ENCODE measurements at places on chromosomes 13 and 19.

GRCh38 chr13:98181111-98181815 lies 4.2 kb upstream of the RNF113B start:
- no peak for DNase-seq
- no peak overlapping the region for H3K27ac ChIP-seq
- H3K4me3 ChIP-seq, result no peak overlapping the region
- H3K27me3 ChIP-seq, result no peaks in the 10 kb centered on the region

DNA sequence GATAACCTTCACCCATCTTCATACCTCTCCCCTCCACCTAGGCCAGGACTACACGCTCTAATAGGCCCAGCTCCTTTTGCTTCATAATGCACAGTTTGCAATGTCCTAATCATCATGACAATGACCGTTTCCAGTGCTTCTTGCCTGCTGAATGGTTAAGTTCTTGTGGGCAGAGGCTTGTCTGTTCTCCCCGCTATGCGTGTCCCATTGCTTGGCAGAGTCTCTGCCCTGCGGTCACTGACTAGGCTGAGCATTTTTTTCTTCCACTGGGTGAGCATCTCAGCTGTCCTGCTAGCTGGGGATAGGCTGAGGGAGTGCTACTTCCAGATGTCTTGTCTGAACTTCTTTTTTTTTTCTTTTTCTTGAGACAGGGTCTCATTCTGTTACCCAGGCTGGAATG lies 314.7 kb downstream of the UQCRFS1 start:
- DNase-seq, result no peak
- no peak overlapping the region for H3K27ac ChIP-seq
- H3K4me1 ChIP-seq, result no peaks in the 10 kb centered on the region
- H3K4me3 ChIP-seq, result no peak overlapping the region
- no peaks in the 10 kb centered on the region for H3K27me3 ChIP-seq

DNA sequence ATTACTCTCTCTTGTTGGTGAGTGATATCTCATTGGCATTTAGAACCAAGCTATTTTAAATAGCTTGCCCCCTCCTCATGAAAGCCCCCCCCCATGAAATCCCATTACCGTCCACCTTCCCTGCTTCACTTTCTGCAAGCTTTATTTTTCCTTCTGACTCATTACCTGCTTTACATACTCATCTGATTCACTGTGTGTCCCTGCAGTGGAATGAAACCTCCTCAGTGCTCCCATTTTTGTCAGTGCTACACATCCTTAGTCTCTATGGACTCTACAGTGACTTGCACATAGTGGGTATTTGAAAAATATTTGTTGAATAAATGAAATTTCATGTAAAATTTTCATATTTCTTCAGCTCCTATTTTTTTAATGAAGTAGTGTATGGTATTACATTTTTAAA lies 62.3 kb downstream of the DOCK9 start:
- H3K27me3 ChIP-seq, result no peaks in the 10 kb centered on the region
- no peak for DNase-seq
- peaks cover 13% of the 10 kb centered on the region for H3K4me1 ChIP-seq
- H3K27ac ChIP-seq, result no peak overlapping the region

DNA sequence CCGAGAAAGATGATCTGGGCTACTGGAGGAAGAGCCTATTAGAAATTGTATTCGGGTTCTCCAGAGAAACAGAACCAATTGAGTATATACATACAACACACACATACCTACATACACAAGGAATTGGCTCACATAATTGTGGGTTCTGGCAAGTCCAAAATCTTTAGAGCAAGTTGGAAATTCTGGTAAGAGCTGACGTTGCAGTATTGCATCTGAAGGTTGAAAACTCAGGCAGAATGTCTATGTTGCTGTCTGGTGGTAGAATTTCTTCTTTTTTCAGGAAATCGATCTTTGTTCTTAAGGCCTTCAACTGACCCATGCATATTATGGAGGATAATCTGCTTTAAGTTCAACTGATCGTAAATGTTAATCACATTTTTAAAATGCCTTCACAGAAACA lies 15.5 kb upstream of the OLFM4 start:
- H3K36me3 ChIP-seq, result no peaks in the 10 kb centered on the region
- H3K4me1 ChIP-seq, result no peaks in the 10 kb centered on the region
- H3K27ac ChIP-seq, result no peak overlapping the region
- H3K4me3 ChIP-seq, result no peak overlapping the region
- DNase-seq, result no peak

DNA sequence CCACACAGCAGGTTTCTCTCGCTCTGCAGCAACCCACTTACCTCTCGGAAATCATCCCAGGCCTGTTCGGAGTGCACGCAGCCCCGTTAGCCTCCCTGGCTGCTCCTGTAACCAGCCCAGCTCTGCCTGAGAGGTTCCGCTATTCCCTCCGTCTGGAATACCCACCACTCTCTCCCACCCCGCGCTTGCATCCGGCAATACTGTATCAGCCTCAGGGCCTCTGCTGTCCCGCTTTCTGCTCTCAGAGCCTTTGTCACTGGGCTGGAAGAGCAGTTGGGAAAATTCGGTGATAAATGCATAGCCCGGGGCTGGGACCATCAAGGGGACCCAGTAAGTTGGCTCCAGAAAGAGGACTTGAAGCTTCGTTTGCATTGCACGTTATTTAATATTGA lies 759 bp upstream of the TLE6 start:
- peaks cover 19% of the 10 kb centered on the region for H3K4me1 ChIP-seq
- no peaks in the 10 kb centered on the region for H3K36me3 ChIP-seq
- no peak overlapping the region for H3K27ac ChIP-seq
- no peaks in the 10 kb centered on the region for H3K27me3 ChIP-seq
- H3K4me3 ChIP-seq, result peak overlapping the region; percentile 44

GRCh38 chr19:48081106-48081505 lies 29.5 kb downstream of the PLA2G4C start:
- no peak overlapping the region for H3K4me3 ChIP-seq
- no peak overlapping the region for H3K27ac ChIP-seq
- peaks cover 21% of the 10 kb centered on the region for H3K4me1 ChIP-seq
- no peak for DNase-seq

GRCh38 chr19:17467471-17468301 lies 2.6 kb upstream of the SLC27A1 start:
- H3K4me3 ChIP-seq, result no peak overlapping the region
- H3K27me3 ChIP-seq, result no peaks in the 10 kb centered on the region
- no peak overlapping the region for H3K27ac ChIP-seq
- H3K36me3 ChIP-seq, result no peaks in the 10 kb centered on the region
- DNase-seq, result peak; percentile 26

GRCh38 chr19:8208119-8208921 lies 850 bp upstream of the CERS4 start:
- peaks cover 24% of the 10 kb centered on the region for H3K27me3 ChIP-seq
- no peak overlapping the region for H3K27ac ChIP-seq
- no peaks in the 10 kb centered on the region for H3K36me3 ChIP-seq
- no peaks in the 10 kb centered on the region for H3K4me1 ChIP-seq
- DNase-seq, result no peak
- H3K4me3 ChIP-seq, result no peak overlapping the region

DNA sequence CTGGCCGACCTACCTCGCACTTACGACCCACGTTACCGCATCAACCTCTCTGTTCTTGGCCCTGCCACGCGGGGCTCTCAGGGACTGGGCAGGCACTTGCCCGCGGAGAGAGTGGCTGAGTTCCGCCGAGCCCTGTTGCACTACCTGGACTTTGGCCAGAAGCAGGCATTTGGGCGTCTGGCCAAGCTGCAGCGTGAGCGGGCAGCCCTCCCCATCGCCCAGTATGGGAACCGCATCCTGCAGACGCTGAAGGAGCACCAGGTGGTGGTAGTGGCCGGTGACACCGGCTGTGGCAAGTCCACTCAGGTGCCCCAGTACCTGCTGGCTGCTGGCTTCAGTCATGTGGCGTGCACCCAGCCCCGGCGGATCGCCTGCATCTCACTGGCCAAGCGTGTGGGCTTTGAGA lies 4.2 kb downstream of the DHX34 start:
- no peak overlapping the region for H3K27ac ChIP-seq
- H3K27me3 ChIP-seq, result no peaks in the 10 kb centered on the region
- peaks cover 68% of the 10 kb centered on the region for H3K36me3 ChIP-seq

DNA sequence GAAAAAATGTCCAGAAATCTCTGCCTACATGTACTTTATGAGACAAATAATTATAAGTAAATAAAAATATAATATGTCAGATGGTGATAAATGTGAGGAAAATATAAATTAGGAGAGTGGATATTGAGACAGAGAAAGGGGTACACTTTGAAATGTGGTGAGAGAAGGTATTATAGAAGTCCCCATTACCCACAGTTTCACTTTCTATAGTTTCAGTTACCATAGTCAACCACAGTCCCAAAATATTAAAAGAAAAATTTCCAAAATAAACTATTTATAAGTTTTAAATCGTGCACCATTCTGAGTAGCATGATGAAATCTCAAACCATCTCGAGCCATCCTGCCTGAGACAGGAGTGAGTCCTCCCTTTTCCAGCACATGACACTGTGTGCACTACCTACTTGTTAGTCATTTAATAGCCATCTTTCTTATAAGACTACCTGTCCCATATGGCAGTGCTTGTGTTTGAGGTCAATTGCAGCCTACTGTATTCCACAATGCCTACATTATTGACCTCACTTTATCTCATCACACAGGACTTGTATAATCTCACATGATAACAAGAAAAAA lies 653.7 kb downstream of the DACH1 start:
- H3K4me1 ChIP-seq, result no peaks in the 10 kb centered on the region
- no peak overlapping the region for H3K4me3 ChIP-seq
- no peak for DNase-seq

- H3K36me3 ChIP-seq, result no peaks in the 10 kb centered on the region
- DNase-seq, result no peak
- no peak overlapping the region for H3K4me3 ChIP-seq
- no peak overlapping the region for H3K27ac ChIP-seq
- H3K27me3 ChIP-seq, result no peaks in the 10 kb centered on the region
These were observed 4.9 kb upstream of the SMIM17 start for GRCh38 chr19:56637976-56638555.

DNA sequence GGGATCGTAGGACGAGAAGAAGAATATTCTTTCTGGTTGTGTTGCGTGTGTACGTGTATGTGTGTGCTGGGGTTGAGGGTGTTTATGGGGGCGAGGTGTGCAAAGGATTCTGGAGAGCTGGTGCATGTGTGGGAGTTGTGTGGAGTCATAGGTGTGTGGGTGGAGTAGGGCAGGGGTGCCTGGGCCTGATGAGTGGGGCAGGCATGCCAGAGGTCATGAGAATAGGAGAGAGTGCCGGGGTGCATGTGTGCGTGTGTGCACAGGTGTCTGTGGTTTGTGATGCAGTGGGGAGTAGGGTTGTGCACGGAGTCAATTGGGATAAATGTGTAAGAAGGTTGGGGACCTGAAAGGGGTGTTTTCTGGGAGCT lies 649 bp downstream of the TMEM91 start:
- no peak overlapping the region for H3K4me3 ChIP-seq
- H3K36me3 ChIP-seq, result no peaks in the 10 kb centered on the region
- H3K27me3 ChIP-seq, result no peaks in the 10 kb centered on the region
- peaks cover 15% of the 10 kb centered on the region for H3K4me1 ChIP-seq
- no peak for DNase-seq

DNA sequence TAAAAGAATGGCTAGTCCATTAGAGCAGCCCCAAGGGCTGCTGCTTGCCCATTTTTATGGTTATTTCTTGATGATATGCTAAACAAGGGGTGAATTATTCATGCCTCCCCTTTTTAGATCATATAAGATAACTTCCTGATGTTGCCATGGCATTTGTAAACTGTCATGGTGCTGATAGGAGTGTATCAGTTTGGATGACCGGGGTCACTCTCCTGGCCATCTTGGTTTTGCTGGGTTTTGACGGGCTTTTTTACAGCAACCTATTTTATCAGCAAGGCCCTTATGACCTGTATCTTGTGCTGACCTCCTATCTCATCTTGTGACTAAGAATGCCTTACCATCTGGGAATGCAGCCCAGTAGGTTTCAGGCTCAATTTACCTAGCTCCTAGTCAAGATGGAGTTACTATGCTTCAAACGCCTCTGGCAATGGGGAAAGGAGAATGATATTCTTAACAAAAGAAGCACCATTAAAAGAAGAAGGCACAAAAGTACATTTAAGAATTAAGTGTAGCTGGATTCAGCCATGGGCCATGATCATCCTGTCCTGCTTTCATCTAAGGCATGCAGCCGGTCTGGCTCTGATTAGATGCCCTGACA lies 1156.0 kb downstream of the PCDH9 start:
- no peak for DNase-seq
- H3K36me3 ChIP-seq, result no peaks in the 10 kb centered on the region
- no peak overlapping the region for H3K4me3 ChIP-seq
- H3K27ac ChIP-seq, result no peak overlapping the region
- no peaks in the 10 kb centered on the region for H3K27me3 ChIP-seq

DNA sequence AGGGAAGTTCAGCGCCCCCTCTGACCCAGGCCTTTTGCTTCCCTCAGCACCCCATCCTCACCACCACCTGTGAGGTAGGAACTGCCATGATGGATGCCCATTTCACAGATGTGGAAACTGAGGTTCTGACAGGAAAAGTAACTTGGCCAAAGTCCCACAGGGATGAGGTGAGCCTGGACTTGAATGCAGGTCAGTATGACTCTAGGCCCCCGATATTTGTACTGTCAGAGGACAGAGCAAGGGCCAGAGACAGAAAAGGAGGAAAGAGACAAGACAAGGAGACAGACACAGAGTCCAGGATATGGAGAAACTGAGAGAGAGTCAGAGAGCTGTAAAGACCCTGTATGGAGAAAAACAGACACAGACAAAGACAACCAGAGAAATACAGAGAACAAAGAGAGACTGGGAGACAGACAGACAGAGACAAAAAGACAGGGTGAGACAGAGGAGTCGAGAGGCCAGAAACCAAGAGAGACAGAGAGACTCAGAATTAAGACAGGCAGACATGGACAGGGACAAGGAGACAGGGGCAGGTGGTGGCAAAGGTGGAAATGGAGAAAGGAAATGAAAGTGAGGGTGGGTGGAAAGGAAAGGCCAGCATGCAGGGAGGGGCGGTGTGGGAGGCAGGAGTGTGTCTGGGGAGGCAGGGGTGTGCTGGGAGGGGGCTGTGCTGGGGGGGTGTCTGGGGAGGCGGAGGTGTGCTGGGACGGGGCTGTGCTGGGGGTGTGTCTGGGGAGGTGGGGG lies 5.0 kb downstream of the ERFL start:
- DNase-seq, result no peak
- no peak overlapping the region for H3K27ac ChIP-seq
- no peaks in the 10 kb centered on the region for H3K36me3 ChIP-seq
- H3K4me3 ChIP-seq, result no peak overlapping the region
- H3K27me3 ChIP-seq, result peaks cover 49% of the 10 kb centered on the region

GRCh38 chr19:41746593-41747227 lies 8.6 kb upstream of the CEACAM6 start:
- no peak overlapping the region for H3K4me3 ChIP-seq
- H3K36me3 ChIP-seq, result no peaks in the 10 kb centered on the region
- H3K27ac ChIP-seq, result no peak overlapping the region
- H3K27me3 ChIP-seq, result peaks cover 28% of the 10 kb centered on the region

- H3K27ac ChIP-seq, result no peak overlapping the region
- DNase-seq, result no peak
- 0 out of 2 replicates have a peak, but pooled peaks cover 4% of the 10 kb centered on the region for H3K36me3 ChIP-seq
- no peaks in the 10 kb centered on the region for H3K27me3 ChIP-seq
These were observed 49.0 kb downstream of the SIPA1L3 start for GRCh38 chr19:37955986-37956385.

GRCh38 chr13:74838096-74838495 lies 643.9 kb downstream of the TBC1D4 start:
- no peaks in the 10 kb centered on the region for H3K36me3 ChIP-seq
- H3K27ac ChIP-seq, result no peak overlapping the region
- DNase-seq, result no peak
- H3K4me3 ChIP-seq, result no peak overlapping the region

Data from SJSA1 (cell line).